ENCODE measurements at places on chromosomes 12 and 14. TPM values are rescaled to one million over a fixed set of nuclear protein-coding genes. Genes with fewer than 3 reads are reported as not detected.

The CD4 gene
- not detected for total RNA-seq

The AVPR1A gene
- 0.21 TPM for total RNA-seq

The PELI2 gene
- 5.3 TPM for total RNA-seq

The INHBE gene
- 2.5 TPM for total RNA-seq

DNA sequence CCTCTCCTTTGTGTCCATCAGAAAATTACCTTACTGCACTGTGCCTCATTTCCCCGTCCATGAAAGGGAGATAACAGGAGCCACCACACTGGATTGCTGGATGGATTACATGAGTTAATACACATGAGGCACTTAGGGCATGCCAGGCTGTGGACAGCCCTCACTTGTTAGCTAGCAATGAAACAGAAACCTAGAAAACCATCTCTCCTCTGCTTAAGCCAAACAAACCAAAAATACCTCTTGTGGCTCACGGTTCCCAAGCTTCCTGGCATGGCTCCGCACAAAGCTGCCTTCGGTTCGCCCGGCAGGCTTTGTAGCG, 660 bp upstream of the HCFC2 start:
- DNase-seq: no peak

DNA sequence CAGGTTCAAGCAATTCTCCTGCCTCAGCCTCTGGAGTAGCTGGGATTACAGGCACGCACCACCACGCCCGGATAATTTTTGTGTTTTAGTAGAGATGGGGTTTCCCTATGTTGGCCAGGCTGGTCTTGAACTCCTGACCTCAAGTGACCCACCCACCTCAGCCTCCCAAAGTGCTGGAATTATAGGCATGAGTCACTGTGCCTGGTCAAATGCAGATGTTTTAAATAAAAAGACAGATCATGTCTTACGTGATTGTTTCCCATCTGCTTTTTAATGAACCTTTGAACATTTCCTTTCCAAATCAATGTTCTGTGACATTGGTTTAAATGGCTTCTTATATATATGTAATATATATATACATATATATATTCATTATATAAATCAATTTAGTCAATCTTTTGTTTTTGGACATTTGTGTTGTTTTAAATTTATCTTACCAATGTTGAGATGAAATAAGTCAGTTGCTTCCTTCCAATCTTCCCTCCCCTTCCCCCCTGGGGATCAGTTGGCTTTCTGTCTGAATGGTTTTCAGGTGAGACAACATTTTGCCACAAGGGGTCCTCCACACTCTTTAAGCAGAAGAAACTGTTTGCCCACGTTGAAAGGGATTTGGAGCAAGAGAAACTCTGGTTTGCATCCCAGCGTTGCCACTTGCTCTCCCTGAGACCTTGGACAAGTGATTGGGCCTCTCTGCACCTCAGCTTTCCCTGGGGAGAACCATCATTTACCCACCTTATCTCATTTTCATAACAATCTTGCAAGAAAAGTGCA, 47.6 kb upstream of the RBM19 start:
- DNase-seq: no peak

DNA sequence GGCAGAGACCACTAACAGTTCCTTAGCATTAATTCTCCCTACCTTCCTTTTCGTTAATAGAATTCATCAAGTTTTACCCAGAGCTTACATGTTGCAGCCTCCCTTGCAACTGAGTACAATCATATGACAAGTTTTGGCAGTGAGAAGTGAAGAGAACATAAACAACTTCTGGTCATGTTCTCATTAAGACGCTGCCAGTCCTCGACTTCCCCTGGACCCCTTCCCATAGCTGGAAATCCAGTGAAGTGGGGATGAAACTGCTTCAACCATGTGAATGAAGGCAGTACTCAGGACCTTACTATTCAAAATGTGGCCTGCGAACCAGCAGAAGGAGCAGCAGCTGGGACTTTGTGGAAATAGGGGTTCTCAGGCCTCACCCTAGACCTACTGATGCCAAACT, 133.9 kb downstream of the SPTSSA start:
- DNase-seq: no peak
